ENCODE measurements at places on chromosomes 4 and X.

GRCh38 chr4:155612074-155612473 lies 54.6 kb upstream of the GUCY1A1 start:
- no peak for DNase-seq

DNA sequence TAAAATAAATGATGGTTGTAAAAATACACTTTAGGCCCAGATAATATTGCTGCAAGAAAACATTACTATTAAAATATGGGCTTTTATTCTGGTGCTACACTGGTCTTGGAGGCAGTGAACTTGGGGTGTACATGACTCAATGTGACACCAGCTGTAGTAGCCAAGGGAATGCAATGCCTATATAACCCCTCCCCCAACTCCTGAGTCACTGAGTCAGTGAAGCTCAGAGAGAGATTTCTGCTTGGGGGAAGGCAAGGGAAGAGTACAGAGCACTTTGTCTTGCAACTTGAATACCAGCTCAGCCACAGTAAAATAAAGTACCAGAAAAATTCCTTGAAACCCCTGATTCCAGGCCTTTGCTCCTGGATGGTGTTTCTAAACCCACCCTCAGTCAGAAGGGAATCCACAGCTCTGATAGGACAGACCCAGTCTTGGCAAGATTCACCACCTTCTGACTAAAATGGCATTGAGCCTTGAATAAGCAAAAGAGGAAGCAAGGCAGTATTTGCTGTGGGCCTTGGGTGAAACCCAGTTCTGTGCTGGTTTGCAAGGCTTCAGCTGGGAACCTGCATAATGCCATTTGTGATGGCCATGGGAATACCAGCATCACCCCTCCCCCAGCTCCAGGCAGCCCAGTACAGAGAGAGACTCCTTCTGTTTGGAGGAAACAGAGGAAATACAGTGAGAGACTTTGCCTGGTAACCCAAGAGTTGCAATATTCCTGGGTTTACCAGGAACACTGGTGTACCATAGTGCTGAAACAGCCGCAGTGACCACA lies 209.9 kb downstream of the IQCM start:
- DNase-seq, result no peak

DNA sequence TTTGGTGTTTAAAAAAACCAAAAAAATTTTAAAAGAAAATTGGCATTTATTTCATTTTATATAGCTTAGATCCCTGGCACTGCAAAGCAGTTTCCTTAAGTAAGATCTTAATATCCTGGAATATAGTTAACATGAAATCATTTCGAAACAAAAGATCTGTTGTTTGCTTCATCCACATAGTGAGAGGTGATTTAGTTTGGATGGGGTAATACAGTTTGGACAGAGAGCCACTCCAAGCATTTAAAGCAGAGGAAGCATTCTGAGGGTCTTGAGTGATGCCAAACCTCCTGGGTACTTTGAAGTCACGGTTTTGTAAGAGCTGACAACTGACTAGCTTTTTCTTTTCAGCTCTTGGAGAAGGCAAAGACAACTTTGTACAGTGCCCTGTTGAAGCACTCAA lies 28.7 kb downstream of the NOCT start:
- DNase-seq, result no peak

GRCh38 chrX:151641564-151641963 lies 53.7 kb upstream of the PRRG3 start:
- no peak for DNase-seq

DNA sequence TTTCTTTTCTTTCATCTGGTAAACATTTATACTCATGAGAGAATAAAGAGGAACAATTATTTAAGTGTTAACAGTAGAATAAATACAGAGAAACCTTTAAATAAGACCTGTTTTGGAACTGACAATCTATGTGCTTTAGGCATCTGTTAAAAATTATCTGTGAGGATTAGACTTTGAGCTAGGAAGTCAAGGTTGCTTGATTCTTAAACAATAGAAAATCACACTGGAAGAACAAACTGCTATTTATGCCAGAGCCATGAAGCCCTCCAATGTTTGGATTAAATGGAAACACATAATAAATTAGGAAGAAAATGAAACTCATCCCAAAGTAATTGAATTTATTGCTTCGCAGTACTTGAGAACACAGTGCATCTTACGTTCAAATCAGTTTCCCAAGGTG lies 207.2 kb upstream of the NPY2R start:
- no peak for DNase-seq

DNA sequence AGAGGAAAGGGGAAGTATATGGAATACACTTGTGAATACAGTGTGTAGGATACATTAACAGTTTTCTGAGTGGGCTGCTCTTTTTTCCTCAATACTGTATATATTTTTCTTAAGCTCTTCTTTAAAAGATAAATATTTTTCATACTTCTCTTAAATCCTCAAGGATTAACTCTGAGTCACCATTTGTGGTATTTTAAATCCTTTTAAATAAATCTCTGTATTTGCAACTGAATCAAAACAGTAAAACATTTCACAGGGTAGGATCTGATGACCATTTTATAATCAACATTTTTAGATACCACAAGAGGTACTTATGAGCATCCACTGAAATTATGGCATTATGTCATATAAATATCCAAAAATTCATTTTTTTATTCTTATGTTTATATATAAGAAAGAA lies 87.6 kb downstream of the GAB1 start:
- no peak for DNase-seq

DNA sequence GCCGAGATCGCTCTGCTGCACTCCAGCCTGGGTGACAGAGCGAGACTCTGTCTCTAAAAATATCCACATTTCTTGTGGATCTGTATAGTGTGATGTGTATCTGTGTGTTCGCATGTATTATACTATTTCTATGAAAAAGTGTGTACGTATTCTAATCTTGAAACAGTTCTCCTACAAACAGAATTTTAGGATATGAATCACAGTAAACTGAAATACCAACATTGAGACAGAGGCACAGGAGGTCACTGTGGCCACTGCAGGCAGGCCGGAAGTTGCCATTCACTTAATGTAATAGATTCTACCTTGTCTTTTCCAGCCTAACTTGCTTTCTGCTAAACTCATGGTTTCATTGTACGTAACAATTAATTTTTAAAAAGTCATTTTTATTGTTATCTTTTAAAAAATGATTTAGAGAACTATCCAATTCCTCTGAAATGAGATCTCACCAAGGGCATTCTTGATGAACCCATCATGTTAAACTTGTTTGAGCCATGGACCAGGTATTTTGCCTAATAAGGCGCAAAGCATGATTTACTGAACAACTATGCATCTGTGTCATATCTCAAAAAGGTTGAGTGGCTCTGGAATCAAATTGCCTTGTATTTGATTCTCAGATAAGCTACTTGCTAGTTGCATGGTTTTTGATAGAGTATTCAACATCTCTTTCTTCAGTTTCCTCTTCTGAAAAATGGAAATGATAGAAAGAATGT lies 154.9 kb upstream of the GYPA start:
- DNase-seq, result no peak

GRCh38 chrX:44828008-44828605 lies 15.7 kb upstream of the DUSP21 start:
- DNase-seq, result no peak

- no peak for DNase-seq
Observed at GRCh38 chrX:11768039-11768438, 10.0 kb downstream of the MSL3 start.

DNA sequence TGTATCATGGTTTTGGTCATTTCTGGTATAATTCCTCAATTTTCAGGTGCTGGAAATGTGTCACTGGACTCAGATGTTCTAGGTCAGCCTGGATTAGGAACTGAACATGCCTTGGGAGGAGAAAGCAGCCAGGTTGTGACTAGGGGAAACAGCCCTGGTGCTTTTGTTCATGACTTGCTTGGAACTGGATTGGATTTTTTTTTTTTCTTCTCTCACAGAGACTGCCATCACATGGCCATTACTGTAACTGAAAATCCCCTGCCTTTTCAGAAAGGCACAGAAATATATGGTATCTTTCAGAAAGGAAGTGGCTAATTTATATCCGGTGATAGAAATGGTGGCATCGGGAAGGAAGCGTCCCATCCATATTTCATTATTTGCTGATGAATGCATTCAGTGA lies 34.6 kb downstream of the SEPTIN11 start:
- DNase-seq, result no peak

DNA sequence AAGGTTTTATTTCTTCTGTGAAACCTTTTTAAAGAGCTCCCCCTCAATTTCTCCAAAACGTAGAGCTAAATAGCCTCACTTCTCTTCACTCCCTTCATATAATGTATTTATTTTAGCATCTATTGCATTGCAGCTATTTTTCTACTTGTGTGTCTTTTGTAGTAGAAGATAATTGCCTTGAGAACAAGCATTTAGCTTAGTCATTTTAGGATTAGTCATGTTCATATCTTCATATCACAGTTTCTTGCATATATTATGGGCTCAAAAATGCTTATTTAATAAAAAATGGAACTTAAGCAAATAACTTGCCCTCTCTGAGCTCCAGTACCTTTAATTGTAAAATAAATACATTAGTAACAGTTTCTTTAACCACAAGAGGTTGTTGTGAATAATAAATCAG lies 72.1 kb upstream of the SPANXC start:
- DNase-seq, result no peak

GRCh38 chrX:112852851-112853250 lies 12.2 kb upstream of the AMOT start:
- no peak for DNase-seq

DNA sequence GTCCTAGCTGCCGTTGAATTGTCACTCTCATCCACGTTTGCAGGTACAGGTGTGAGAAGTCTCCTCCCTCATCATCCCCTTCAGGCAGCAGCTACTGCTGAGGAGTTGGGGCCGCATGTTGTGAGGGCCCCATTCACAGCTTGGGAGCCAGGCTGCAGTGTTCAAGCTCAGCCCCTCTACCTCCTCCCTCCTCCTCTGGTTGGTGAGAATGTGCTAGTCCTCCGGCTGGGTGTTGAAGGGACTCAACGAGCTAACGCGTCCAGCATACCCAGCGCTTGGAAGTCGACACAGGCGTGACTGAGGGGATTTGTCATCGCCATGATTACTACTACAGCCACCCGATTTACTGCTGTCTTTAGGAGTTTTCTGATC lies 82.0 kb upstream of the PSAPL1 start:
- DNase-seq, result no peak

DNA sequence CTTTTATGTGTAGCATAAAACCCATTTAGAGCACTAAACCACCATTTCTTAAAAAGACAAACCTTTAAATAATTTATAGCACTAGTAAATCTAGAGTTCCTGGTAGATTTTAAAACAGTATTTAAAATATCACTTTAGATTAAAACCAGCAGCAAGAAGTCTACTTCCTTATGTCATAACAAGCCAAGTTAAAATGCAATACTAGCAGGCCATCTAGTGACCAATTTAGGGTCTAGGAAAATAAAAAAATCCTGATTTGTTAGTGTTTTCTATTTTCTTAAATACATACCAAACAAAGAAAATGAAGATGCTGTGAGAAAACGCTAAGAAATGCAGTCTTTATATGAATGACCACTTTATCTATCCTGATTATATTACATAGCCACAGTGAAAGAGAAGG lies 53.9 kb downstream of the PAPSS1 start:
- no peak for DNase-seq

DNA sequence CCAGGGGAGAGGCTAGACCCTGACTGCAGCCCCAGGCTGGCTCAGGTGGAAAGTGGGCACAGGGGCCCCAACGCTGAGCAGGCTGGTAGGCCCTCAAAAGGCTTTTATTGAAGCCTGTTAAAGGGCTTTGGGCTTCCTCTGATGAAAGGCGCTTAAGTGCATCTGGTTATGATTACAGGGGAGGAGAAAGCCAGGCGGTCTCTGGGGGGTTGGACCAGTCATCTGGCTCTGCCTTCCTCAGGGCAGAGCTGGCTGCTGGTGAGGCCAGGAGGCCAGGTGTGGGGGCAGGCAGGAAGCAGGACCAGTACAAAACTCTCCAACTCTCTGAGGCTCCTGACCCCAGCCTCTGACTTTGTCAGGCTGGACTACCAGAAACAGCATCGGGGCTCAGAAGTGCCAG lies 68.8 kb upstream of the BCOR start:
- DNase-seq, result peak; percentile 12

DNA sequence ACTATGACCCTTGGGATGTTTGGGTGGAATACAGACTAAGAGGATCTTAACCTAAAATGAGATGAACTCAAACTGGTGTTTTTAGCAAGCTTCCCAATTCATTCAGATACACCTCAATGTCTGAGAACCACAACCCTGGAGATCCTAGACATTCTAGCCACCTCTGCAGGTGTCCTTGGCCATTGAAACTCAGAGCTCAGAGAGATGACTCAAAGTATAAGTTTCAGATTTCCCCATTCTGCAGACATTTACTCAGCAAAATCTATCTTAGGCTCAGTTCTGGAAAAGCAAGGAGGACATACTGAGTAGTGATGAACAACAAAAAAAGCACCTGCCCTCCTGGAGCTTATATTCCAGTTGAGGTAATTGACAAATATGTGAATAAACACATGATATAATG lies 47.8 kb downstream of the COMMD8 start:
- no peak for DNase-seq

DNA sequence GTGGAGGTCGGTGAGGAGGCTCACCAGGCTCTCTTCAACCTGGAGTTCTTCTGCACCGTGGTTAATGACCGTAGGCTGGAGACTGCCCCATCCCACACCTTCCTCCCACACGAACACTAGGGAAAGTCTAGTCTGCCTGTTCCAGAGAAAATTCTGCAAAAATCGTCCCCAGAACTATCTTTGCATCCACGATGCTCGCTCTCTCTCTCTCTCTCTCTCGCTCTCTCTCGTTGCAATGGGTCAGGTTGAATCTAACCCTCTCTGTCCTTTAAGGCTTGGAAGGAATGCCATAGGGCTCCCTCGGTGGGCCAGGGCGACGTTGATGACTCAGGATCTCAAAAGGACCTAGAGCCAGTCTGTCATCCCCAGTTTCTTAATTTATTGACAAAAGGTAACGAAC lies 111.4 kb downstream of the DCTD start:
- DNase-seq, result no peak

DNA sequence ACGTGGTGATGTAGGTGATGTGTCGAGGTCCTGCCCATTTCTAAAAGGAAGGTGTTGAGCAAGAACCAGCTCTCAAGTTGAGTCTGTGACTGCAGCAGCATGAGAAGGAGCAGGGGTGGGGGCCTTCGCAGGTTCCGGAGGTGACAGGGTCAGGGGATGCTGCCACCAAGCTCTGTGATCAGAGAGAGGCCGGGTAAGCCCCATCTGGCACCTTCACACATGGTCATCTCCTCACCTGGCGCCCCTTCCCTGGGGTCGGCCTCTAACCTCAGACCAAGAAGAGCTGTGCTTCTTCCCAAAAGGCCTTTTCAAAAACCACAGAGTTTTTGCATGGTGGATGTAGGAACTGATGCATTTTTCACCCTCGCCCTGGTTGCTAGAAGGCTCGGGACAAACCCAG lies 137.6 kb downstream of the CPZ start:
- no peak for DNase-seq

GRCh38 chrX:136866337-136867095 lies 14.0 kb downstream of the RBMX start:
- DNase-seq, result no peak

GRCh38 chrX:88425739-88426138 lies 321.3 kb upstream of the CPXCR1 start:
- no peak for DNase-seq

GRCh38 chr4:138055890-138056289 lies 186.3 kb downstream of the SLC7A11 start:
- DNase-seq, result no peak

- no peak for DNase-seq
Observed at GRCh38 chr4:83389756-83390505, 55.3 kb upstream of the HPSE start.

GRCh38 chr4:89298788-89299152 lies 8.8 kb downstream of the GPRIN3 start:
- DNase-seq, result no peak

Data from cardiac septum (tissue), 1 donor.